ENCODE measurements at places on chromosomes 16 and 17. TPM values are rescaled to one million over a fixed set of nuclear protein-coding genes. Genes with fewer than 3 reads are reported as not detected.

The CCL11 gene
- not detected for total RNA-seq

The OR4D1 gene
- not detected for total RNA-seq

The DYNLRB2 gene
- not detected for total RNA-seq

The MMP25 gene
- under 0.01 TPM for total RNA-seq

The CCL5 gene
- total RNA-seq = 0.15 TPM

The TNP2 gene
- total RNA-seq = not detected

The KRT28 gene
- not detected for total RNA-seq

The GH1 gene
- total RNA-seq = not detected

The RPRML gene
- total RNA-seq = not detected

The STX1B gene
- under 0.01 TPM for total RNA-seq

The ELP5 gene
- 48.8 TPM for total RNA-seq

The CDK3 gene
- 0.46 TPM for total RNA-seq

The PTX4 gene
- total RNA-seq = not detected

The ASPA gene
- total RNA-seq = under 0.01 TPM

The SLFN12L gene
- 0.15 TPM for total RNA-seq

The FBXW10B gene
- 0.15 TPM for total RNA-seq

The KRTAP4-1 gene
- total RNA-seq = not detected

The SP6 gene
- 0.65 TPM for total RNA-seq

The ZCCHC14 gene
- 4.2 TPM for total RNA-seq

The ELMO3 gene
- total RNA-seq = 1.3 TPM

The CCDC144A gene
- 5.5 TPM for total RNA-seq

The KRT17 gene
- 0.32 TPM for total RNA-seq

The RAB37 gene
- 0.46 TPM for total RNA-seq

The SOX8 gene
- total RNA-seq = 0.30 TPM

The NEURL4 gene
- 17.9 TPM for total RNA-seq

The IKZF3 gene
- not detected for total RNA-seq

The CCDC200 gene
- total RNA-seq = not detected

The BEAN1 gene
- total RNA-seq = 0.15 TPM
